Temporal lobe (tissue), 4 donors: ENCODE measurements at places on chromosomes 6 and 20. TPM values are rescaled to one million over a fixed set of nuclear protein-coding genes. Genes with fewer than 3 reads are reported as not detected.

The CTAGE9 gene
- not detected for total RNA-seq

The OPRM1 gene
- 0.98 TPM for total RNA-seq

The LYRM4 gene
- 9.1 TPM for total RNA-seq

The SIRPA gene
- 9.3 TPM for total RNA-seq

The LATS1 gene
- 36.9 TPM for total RNA-seq

The EYA4 gene
- 0.25 TPM for total RNA-seq

The KIAA1755 gene
- 2.5 TPM for total RNA-seq

The KCNQ5 gene
- total RNA-seq = 17.2 TPM

The COL12A1 gene
- total RNA-seq = 28.3 TPM

The SLC17A3 gene
- not detected for total RNA-seq

The LINC00237 gene
- 2.7 TPM for total RNA-seq

The SLC17A9 gene
- under 0.01 TPM for total RNA-seq

The SRF gene
- 7.6 TPM for total RNA-seq

The TRAPPC3L gene
- under 0.01 TPM for total RNA-seq

The CCM2L gene
- total RNA-seq = 2.2 TPM

The PPDPF gene
- 24.1 TPM for total RNA-seq

The PRPH2 gene
- 3.4 TPM for total RNA-seq

The SLC17A2 gene
- total RNA-seq = not detected

The DEF6 gene
- 0.49 TPM for total RNA-seq

The KCNK16 gene
- not detected for total RNA-seq

The HLA-DRB5 gene
- not detected for total RNA-seq

The ZNF831 gene
- total RNA-seq = under 0.01 TPM

The SYNGAP1 gene
- 36.4 TPM for total RNA-seq

The C6orf163 gene
- total RNA-seq = 6.4 TPM

The EPB41L1 gene
- total RNA-seq = 94.7 TPM

The ARG1 gene
- total RNA-seq = 1.2 TPM

The TRIM40 gene
- not detected for total RNA-seq

The FOXA2 gene
- not detected for total RNA-seq
